Endodermal cell (in vitro differentiated cells): ENCODE measurements at places on chromosomes 2 and 18.

DNA sequence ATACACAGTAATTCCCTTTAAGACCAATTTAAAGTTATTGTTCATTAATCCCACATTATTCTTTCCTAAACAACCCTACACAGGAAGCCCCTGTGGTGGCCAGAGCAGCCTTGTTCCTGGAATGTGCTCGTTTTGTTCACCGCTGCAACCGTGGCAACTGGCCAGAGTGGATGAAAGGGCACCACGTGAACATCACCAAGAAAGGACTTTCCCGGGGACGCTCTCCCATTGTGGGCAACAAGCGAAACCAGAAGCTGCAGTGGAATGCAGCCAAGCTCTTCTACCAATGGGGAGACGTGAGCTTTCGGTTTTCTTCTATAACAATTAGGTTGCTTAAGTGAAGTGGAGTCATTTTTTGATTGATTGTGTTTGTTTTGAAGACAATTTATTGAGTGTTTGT lies 101.0 kb downstream of the UNC80 start:
- peak overlapping the region; percentile 65 for H3K27ac ChIP-seq
- no peaks in the 10 kb centered on the region for H3K4me1 ChIP-seq
- H3K4me3 ChIP-seq: no peak overlapping the region
- H3K36me3 ChIP-seq: no peaks in the 10 kb centered on the region
- no peaks in the 10 kb centered on the region for H3K27me3 ChIP-seq
- DNase-seq: peak; percentile 86

DNA sequence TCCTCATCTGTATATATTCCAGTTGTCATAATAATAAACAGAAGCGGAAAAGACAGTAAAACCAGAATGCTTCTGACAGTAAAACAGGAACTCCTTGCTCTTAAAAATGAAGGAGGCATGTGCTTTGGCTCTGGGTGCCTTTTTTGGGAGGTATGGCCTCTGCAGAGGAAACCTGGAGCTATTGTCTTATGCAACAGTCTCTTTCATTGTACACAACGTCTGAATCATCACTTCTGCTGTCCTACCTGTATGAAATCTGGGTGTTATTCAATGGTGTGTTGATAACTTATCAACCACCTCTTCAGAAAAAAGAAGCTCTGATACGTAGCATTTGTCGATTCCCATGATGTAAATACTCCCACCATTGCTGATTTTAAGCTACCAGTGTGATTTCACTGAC lies 64.8 kb downstream of the CDCA7 start:
- no peak overlapping the region for H3K4me3 ChIP-seq
- H3K27me3 ChIP-seq: no peaks in the 10 kb centered on the region
- peaks cover 4% of the 10 kb centered on the region for H3K4me1 ChIP-seq
- H3K36me3 ChIP-seq: no peaks in the 10 kb centered on the region

GRCh38 chr18:11669948-11670275 lies 19.2 kb upstream of the GNAL start:
- no peaks in the 10 kb centered on the region for H3K36me3 ChIP-seq
- H3K4me1 ChIP-seq: peaks cover 22% of the 10 kb centered on the region
- no peaks in the 10 kb centered on the region for H3K27me3 ChIP-seq
- no peak overlapping the region for H3K4me3 ChIP-seq

DNA sequence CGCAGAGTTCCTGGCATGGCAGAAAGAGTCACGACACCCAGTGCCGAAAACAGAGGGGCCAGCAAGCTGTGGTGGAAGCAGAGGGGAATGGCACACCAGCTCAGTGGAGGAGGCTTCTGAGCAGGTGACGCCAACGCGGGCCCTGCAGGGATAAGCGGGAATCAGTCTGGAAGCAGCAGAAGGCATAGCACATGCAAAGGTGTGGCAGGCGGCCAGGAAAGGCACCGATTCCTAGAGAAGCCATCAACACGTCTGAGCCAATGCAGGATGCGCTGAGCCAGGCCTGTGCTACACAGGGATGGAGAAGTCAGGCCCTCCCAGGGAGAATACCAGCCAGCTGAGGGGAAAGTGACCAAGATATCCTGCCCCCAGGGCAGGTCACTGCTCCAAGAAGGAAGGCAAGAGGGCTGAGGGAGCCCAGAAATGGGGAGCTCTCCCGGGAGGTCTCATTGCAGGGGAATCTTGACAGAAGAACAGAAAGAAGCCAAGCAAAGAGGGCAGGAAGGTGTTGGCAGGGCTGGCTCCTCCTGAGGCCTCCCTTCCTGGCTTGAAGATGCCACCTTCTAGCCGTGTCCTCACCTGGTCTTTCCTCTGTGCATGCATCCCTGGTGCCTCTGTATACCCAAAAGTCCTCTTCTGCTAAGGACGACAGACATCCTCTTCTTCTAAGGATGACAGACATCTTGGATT lies 16.3 kb downstream of the TEX51 start:
- H3K4me3 ChIP-seq: no peak overlapping the region
- H3K27me3 ChIP-seq: no peaks in the 10 kb centered on the region
- DNase-seq: peak; percentile 33
- no peaks in the 10 kb centered on the region for H3K36me3 ChIP-seq
- H3K4me1 ChIP-seq: no peaks in the 10 kb centered on the region
- no peak overlapping the region for H3K27ac ChIP-seq

DNA sequence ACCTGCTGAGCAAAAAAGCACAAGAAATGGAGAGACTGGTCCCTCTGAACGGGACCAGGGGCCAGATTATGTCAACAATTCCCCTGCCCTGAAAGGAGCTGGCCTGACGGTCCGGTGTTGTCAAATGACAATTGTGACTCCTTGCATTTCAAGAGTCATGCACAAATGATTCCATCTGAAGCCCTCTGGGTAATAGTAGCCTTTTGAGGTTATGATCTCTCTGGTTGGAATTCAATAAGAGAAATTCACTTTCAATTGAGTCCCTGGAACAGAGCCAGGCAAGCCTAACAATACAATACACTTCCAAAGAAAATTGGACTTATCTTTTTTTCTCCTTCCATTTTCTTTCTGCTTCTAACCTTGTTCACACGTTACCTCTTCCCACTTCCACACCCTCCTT lies 116.9 kb downstream of the C1D start:
- H3K4me1 ChIP-seq: peaks cover 4% of the 10 kb centered on the region
- no peaks in the 10 kb centered on the region for H3K36me3 ChIP-seq
- no peak for DNase-seq
- no peaks in the 10 kb centered on the region for H3K27me3 ChIP-seq
- no peak overlapping the region for H3K4me3 ChIP-seq

DNA sequence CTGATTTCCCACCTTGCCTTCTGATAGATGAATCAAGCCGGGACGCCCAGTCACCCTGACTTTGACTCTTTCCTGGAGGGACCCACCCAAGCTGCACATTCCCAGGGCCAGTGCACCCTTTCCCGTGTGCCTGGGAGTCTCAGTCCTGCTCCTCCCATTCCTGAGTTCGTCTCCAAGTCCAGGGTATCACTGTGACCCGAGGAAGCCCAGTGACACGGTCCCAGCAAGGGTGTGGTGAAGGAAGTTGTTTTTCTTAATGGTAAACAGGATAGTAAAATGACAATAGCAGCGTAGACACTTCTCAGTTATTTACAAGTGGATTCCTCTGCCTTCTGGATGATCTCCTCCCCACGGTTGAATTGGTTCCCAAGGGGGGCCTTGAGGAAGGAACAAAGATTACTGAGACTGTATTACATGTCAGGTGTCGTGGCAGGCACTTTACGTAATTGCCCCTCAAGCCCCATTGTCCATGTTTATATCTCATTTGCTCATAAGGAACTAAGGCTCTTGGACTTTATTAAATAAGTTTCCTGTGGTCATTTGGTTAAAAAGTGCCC lies 123.3 kb downstream of the PRKCE start:
- H3K36me3 ChIP-seq: no peaks in the 10 kb centered on the region
- no peaks in the 10 kb centered on the region for H3K27me3 ChIP-seq
- DNase-seq: no peak

- H3K4me1 ChIP-seq: no peaks in the 10 kb centered on the region
- no peak overlapping the region for H3K4me3 ChIP-seq
- no peaks in the 10 kb centered on the region for H3K36me3 ChIP-seq
- no peak overlapping the region for H3K27ac ChIP-seq
- DNase-seq: no peak
Observed at GRCh38 chr2:179298666-179299065, 34.0 kb upstream of the SESTD1 start.

DNA sequence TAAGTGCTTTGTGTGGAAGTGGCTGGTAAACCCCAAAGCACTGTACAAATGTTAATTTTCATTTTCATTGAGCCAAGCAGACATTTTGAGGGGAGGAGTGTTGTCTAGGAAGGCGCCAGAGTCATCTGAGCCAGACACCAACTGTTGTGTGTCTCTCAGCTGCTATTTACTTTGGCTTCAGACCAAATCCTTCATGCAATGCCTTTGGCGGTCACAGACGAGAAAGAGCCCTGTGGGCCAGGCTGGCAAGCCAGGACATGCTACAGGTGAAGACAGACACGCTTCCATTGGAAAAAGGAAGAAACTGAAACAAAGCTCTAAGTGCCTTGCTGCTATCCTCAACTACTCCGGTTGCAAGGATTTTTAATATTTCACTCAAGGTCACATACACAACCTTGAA lies 115.4 kb upstream of the CDC42EP3 start:
- H3K4me1 ChIP-seq: no peaks in the 10 kb centered on the region
- no peaks in the 10 kb centered on the region for H3K27me3 ChIP-seq
- no peaks in the 10 kb centered on the region for H3K36me3 ChIP-seq
- no peak for DNase-seq
- no peak overlapping the region for H3K4me3 ChIP-seq
- no peak overlapping the region for H3K27ac ChIP-seq

GRCh38 chr18:48455555-48456478 lies 46.6 kb upstream of the ZBTB7C start:
- no peak for DNase-seq
- no peaks in the 10 kb centered on the region for H3K36me3 ChIP-seq
- H3K27me3 ChIP-seq: no peaks in the 10 kb centered on the region
- no peaks in the 10 kb centered on the region for H3K4me1 ChIP-seq

DNA sequence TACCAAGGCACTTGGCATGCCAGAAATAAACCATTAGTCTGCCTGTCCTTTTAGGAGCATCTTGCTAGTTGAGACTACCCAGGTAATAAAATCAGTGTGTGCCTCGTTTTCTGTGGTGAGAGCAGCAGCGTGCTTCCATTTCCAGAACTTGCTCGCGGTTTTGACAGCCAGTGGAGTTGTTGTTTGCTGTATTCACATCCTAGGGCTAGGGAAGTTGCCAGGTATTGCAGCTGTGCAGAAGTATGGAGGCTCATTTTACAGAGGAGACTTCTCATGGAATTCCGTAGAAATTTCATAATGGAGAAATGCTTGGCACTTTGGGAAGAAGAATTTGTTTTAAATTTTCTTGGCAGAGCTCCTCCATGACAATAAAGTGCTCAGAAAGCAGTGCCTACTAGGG lies 1355.1 kb upstream of the ZEB2 start:
- H3K36me3 ChIP-seq: no peaks in the 10 kb centered on the region
- no peak for DNase-seq
- no peaks in the 10 kb centered on the region for H3K27me3 ChIP-seq

DNA sequence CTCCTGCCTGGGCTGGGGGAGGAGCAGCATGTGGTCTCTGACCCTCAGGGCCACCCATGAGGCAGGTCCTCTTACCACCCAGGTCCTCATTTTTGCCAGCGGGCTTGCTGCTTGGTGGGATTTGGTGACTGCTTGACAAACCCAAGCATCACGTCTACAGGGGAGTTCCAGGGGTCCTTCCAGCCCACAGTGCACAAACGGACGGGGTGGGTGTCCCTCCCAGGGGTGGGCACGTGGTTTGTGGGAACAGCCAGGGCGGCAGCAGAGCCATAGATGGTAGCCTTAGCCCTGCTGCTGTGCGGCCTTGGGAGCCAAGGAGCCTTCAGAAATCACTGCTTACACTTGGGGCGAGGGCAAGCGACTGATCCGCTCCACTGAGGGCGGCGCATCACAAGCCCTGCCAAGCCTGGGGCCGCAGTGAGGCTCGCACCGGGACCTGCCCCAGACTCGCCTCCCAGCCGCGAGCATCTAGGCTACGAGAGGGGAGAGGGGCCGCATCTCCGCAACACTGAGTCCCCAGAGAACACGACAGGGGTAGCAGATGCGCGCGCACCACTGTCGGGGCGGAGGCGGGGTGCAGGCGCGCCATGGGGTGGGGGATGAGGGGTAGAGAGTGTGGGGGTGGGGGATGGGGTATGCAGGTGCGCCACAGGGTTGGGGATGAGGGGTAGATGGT lies 36.9 kb downstream of the SNED1 start:
- peaks cover 6% of the 10 kb centered on the region for H3K4me1 ChIP-seq
- no peak overlapping the region for H3K27ac ChIP-seq
- H3K4me3 ChIP-seq: no peak overlapping the region
- peak; percentile 77 for DNase-seq
- no peaks in the 10 kb centered on the region for H3K36me3 ChIP-seq
- peaks cover 38% of the 10 kb centered on the region for H3K27me3 ChIP-seq

GRCh38 chr2:48347712-48348111 lies 182.2 kb upstream of the STON1 start:
- no peak for DNase-seq
- peaks cover 36% of the 10 kb centered on the region for H3K36me3 ChIP-seq

- DNase-seq: no peak
- H3K4me1 ChIP-seq: no peaks in the 10 kb centered on the region
- no peaks in the 10 kb centered on the region for H3K36me3 ChIP-seq
- H3K27ac ChIP-seq: no peak overlapping the region
- no peaks in the 10 kb centered on the region for H3K27me3 ChIP-seq
Observed at GRCh38 chr2:2547451-2547850, 216.4 kb upstream of the MYT1L start.

GRCh38 chr2:42930025-42930581 lies 137.7 kb upstream of the HAAO start:
- H3K27me3 ChIP-seq: no peaks in the 10 kb centered on the region
- DNase-seq: peak; percentile 71
- peak overlapping the region; percentile 66 for H3K27ac ChIP-seq
- peaks cover 65% of the 10 kb centered on the region for H3K4me1 ChIP-seq
- H3K4me3 ChIP-seq: peak overlapping the region; percentile 54
- H3K36me3 ChIP-seq: no peaks in the 10 kb centered on the region

DNA sequence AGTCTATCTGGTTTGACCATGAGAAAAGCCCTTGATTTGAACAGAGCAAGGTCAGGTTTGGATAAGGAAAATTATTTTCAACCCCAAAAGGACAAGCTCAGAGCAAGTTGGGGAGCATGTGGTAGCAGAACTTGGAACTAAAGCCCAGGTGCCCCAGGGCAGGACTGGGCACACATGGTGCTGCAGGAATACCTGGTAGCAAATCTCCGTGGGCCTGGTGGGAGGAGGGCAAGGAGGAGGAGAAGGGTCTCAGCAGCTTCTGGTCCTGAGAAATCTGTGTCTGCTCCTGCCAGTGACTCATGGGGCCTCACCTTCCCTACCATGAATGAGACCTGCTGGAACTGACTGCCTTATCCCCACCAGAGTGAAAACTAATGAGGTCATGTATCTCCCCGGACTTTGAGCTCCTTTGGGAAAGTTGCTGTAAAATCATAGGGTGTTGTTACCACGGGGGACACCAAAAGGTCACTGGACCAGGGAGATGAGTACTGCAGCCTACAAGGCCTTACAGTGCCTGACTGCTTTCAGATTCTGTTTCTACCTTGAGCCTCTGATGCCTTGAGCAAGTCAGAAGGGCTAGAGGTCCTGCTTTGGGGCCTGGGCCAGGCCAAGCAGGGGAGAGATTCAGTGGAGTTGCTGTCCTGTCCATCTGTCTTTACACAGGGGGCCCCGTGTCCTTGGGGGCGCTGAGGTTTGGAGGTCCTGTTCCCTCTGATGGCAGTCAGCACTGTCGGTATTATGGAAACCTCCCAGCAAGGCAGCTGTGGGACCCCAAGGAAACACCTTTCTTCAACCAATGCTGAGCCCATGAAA lies 304.0 kb downstream of the MYCN start:
- DNase-seq: no peak
- no peaks in the 10 kb centered on the region for H3K36me3 ChIP-seq
- H3K27ac ChIP-seq: no peak overlapping the region
- H3K4me1 ChIP-seq: no peaks in the 10 kb centered on the region
- peaks cover 2% of the 10 kb centered on the region for H3K27me3 ChIP-seq
- no peak overlapping the region for H3K4me3 ChIP-seq
